ENCODE measurements at places on chromosomes 4 and X. TPM values are rescaled to one million over a fixed set of nuclear protein-coding genes. Genes with fewer than 3 reads are reported as not detected.

BTK gene
- 0.66 TPM for total RNA-seq

DNAAF6 gene
- total RNA-seq = not detected

RTL5 gene
- 1.0 TPM for total RNA-seq

DGKK gene
- total RNA-seq = 2.9 TPM

DLG3 gene
- total RNA-seq = 46.3 TPM

PRR32 gene
- not detected for total RNA-seq

DNA sequence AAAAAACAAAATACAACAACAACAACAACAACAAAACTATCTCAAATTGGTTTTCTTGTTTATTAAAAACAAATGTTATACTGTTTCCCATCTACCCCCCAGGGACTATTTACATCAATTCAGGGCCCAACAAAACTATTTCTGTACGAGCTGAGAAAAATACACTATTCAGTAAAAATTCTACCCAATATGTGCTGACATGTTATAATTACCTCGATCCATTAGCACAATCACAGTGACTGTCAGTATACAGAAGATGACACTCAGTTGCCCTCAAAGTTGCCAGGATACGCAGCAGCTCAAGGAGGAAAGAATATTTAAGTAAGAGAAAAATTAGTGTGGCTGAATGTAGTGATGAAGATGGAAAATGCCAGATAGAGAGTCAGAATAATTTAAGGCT lies 150.1 kb downstream of the COX18 start:
- peaks cover 8% of the 10 kb centered on the region for H3K4me1 ChIP-seq
- no peaks in the 10 kb centered on the region for H3K27me3 ChIP-seq
- no peak for DNase-seq
- no peaks in the 10 kb centered on the region for H3K36me3 ChIP-seq

GRCh38 chr4:118099106-118099505 lies 64.8 kb downstream of the NDST3 start:
- H3K27ac ChIP-seq = no peak overlapping the region
- H3K4me1 ChIP-seq = no peaks in the 10 kb centered on the region
- no peaks in the 10 kb centered on the region for H3K36me3 ChIP-seq
- no peaks in the 10 kb centered on the region for H3K27me3 ChIP-seq
- no peak for DNase-seq

- peaks cover 5% of the 10 kb centered on the region for H3K36me3 ChIP-seq
- no peak overlapping the region for H3K27ac ChIP-seq
- no peak for DNase-seq
- H3K27me3 ChIP-seq = no peaks in the 10 kb centered on the region
- peaks cover 51% of the 10 kb centered on the region for H3K4me1 ChIP-seq
Observed at GRCh38 chr4:42453612-42454011, 56.3 kb downstream of the SHISA3 start.

- DNase-seq = peak; percentile 34
- peaks cover 17% of the 10 kb centered on the region for H3K4me1 ChIP-seq
- H3K36me3 ChIP-seq = no peaks in the 10 kb centered on the region
- H3K27ac ChIP-seq = no peak overlapping the region
- peaks cover 31% of the 10 kb centered on the region for H3K27me3 ChIP-seq
Observed at GRCh38 chrX:136146614-136147314, 569 bp upstream of the FHL1 start.

DNA sequence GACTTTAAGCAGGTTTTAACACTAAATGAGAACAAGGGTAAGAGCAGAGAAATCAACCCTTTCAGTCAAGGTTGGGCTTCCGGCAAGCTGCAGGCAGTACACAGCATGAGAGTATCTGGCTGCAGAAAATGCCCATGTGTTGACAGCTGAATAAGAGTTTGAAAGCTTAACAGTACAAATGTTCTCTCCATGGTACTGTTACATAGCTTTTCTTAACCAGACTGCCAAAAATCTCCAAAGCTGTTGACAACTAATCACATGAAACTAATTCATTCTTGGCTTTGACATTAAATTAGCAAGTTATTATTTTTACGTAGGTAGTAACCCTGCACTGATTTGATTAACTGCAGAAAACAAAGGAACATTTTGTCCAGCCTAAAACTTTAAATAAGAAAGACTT lies 153.5 kb downstream of the SLC10A7 start:
- no peak overlapping the region for H3K27ac ChIP-seq
- H3K27me3 ChIP-seq = no peaks in the 10 kb centered on the region
- H3K4me1 ChIP-seq = peaks cover 10% of the 10 kb centered on the region
- no peak overlapping the region for H3K4me3 ChIP-seq

DNA sequence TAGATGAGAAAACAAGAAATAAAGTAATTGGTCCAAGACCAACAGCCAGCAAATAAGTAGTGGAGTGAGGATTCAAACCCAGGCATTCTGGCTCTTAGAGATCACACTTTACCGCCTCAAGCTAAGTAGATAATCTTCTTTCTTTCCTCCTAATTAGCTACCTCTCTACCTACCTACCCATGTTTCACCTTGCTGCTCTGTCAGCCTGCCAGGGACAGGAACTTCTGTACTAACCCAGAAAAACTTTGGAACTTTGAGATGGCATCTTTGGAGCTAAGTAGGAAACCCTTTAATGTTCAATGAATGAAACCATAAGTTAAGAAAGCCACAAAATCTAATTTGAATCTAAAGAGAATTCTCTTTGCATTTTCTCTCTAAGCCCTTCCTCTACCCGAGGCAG lies 145.2 kb downstream of the CHRNA9 start:
- 0 out of 2 replicates have a peak overlapping the region, but pooled peaks have one; percentile 38 for H3K27ac ChIP-seq
- H3K27me3 ChIP-seq = no peaks in the 10 kb centered on the region
- peaks cover 56% of the 10 kb centered on the region for H3K4me1 ChIP-seq
- DNase-seq = no peak

DNA sequence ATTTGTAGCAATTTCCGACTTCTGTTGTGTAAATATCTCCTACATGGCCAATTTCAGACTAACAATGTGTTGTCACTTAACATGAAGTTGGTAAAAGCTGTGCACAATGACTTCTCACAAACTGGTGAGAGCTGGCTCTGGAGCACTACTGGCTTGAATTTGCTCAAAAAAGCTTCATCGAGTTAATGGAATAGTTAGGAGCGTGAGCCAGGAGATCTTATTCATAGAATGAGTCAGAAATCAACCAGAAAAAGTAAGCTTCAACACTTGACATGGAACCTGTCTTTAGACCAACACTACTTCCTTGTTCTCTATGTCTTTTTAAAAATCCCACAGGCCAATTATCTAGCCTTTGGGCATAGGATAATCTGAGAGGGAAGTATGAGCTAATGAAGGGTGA lies 7.9 kb upstream of the CHRDL1 start:
- no peak for DNase-seq
- no peak overlapping the region for H3K4me3 ChIP-seq

GRCh38 chr4:140047786-140048185 lies 106.2 kb downstream of the MAML3 start:
- peak overlapping the region; percentile 55 for H3K4me3 ChIP-seq
- peaks cover 66% of the 10 kb centered on the region for H3K4me1 ChIP-seq
- H3K27me3 ChIP-seq = no peaks in the 10 kb centered on the region
- H3K27ac ChIP-seq = peak overlapping the region; percentile 90
- H3K36me3 ChIP-seq = no peaks in the 10 kb centered on the region

DNA sequence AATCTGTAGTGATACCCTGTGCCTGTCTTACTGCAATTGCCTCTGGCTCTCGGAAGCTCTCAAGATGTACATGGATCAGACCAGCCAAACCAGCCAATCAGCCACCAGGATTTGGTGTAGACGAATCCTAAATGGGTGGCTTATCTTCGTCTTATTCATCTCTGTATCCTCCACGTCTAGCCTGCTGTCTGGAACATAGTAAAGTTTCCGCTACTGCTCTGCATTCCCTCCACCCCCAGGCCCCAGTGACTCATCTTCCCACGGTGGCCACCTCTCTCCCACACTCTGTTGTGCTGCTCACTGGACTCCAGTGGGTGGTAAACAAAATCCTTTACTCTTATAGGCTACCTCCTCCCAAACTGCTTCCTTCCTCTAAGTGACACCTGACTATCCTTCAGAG lies 37.8 kb downstream of the SEPTIN6 start:
- no peak overlapping the region for H3K4me3 ChIP-seq
- H3K27ac ChIP-seq = peak overlapping the region; percentile 35
- peaks cover 25% of the 10 kb centered on the region for H3K36me3 ChIP-seq
- DNase-seq = no peak

DNA sequence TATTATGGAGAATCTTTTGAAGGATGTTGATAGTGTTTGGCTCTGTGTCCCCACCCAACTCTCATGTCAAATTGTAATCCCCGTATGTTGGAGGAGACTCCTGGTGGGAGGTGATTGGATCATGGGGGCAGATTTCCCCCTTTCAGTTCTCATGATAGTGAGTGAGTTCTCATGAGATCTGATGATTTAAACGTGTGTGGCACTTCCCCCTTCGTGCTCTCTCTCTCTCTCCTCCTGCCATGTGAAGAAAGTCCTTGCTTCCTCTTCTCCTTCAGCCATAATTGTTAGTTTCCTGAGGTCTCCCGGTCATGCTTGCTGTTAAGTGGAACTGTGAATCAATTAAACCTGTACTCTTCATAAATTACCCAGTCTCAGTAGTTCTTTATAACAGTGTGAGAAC lies 166.1 kb upstream of the NUDT6 start:
- no peaks in the 10 kb centered on the region for H3K27me3 ChIP-seq
- no peak overlapping the region for H3K27ac ChIP-seq
- peaks cover 22% of the 10 kb centered on the region for H3K36me3 ChIP-seq
- H3K4me1 ChIP-seq = no peaks in the 10 kb centered on the region
- DNase-seq = no peak

All from WTC11 (cell line).